ENCODE measurements at places on chromosomes 4 and X.

DNA sequence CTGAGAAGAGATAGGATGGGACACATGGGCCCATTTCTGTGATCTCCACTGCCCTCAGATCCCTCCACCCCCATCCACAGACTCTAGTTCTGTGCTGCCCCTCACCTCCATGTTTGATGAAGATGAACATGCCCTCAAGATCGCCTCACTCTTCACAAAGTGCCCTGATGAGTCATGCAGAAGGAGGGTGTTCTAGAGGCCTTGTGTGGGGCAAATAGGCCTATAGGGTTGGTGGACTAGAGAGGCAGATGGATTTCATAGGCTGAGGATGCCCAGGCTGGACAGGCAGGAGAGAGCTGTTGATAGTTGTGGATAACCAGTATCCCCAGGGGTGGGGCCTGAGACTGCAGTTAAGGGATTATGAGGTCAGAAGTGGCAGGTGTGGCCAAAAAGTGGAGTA is at the start of gene CXorf65:
TSS of gene CXorf65 (minus strand) at position 314 of the 400 bp plus-strand sequence. CDS start at position 130, 184 bp downstream.
- DNase-seq: no peak

DNA sequence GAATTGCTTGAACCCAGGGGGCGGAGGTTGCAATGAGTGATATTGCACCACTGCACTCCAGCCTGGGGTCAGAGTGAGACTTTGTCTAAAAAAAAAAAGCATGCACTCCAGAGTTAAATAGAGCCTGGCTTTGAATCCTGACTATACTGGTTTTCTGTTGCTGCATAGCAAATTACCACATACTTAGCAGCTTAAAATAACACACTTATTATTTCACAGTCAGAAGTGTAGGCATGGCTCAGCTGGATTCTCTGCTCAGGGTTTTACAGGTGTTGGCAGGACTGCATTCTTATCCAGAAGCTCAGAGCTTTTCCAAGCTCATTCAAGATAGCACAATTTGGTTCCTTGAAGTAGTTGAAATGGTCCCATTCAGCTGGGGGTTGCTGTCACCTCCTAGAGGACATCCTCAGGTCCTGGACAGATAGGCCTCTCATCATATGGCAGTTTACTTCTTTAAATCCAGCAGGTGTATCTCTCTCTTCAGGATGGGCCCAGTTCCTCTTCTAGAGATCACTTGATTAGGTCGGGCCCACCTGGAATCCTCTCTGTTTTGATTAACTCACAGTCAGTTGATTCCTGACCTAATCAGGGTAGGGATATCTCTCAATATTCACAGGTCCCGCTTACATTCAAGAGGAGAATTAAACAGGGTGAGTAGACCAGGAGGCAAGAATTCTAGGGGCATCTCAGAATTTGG is 26.8 kb downstream of the DOCK11 start:
- no peak for DNase-seq

- no peak for DNase-seq
Measured at GRCh38 chr4:87058356-87059073, 123.7 kb downstream of the AFF1 start.

DNA sequence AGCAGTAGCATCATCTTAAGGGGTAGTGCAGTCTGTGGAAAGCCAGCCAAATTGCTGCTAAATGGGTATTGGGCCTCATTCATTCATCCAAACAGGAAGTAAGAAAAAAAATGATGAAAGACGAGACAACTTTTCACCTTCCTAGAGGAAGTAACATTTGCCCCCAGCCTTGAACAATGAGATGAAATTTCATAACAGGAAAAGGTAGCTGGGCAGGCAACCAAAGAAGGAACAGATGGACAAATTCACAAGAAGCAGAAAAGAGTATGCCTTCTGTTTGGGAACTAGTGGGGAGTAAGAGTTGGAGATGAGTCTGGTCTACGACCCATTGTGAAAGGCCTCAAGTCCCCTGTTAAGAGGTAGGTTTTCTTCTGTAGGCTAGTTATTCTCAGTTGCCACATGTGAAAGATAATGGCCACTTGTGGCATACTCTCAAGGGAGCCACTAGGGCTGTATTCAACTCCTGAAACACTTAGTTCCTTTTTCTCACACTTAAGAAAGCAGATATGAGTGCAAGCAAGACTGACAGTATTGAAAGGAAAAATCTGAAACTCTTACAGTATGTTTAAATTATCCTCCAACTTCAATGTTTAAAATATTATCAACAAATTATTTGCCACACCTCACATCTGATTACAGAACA is 190.4 kb downstream of the AR start:
- no peak for DNase-seq

DNA sequence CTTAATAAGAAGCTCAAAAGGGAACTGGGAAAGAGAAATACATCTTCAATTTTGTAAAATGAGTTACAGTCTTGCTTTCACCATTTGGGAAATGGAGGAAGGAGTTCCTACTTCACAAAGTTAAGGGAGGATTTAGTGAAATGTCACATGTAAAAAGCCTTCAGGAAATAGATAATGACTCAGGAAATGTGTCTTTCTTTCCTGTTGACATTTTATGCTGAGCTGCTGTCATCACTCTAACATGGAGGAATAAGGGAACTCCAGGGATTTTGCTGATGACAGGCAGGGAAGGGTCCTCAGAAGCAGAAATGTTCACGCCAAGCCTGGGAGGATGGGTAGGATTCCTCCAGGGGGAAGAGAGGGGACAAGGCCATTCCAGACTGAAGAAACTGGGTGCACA is 251.1 kb downstream of the USP46 start:
- no peak for DNase-seq

GRCh38 chr4:3123181-3123671 is 48.7 kb downstream of the HTT start:
- DNase-seq: no peak

DNA sequence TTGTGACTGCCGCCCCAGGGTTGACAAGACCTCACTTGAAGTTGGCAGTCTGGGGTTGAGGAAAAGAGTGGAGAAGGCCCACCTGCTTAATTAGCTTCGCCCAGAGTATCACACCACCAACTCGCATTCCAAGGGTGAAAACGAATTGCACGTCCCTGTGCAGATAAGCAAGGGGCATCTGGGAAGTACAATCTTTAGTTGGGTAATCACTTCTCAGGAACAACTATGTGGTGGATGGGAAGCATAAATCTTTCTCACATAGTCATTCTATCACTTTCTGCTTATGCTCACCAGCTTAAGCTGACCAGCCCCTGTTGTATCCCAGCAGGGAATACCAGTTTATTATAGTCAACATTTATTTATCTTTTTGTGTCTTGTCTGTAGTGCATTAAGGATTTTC is 14.3 kb downstream of the SPCS3 start:
- DNase-seq: no peak

- no peak for DNase-seq
Measured at GRCh38 chr4:90715242-90715641, 588.0 kb downstream of the CCSER1 start.

- no peak for DNase-seq
Measured at GRCh38 chr4:138182838-138183426, 59.2 kb downstream of the SLC7A11 start.

DNA sequence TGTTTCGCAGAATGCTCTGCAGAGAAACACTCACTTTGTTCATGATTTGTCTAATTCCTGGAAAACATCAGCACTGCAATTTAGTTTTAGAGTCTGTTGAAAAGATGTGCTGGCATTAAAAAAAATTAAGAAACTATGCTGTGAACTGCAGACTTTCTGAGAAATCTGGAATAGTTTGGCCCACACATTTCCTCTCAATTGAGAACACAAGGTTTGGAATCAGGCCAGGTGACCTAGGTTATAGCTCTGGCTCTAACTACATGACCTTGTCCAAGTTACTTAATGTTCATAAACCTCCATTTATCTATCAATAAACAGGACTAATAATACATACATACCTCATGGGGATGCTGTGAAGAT is 61.4 kb upstream of the ENPEP start:
- DNase-seq: no peak

DNA sequence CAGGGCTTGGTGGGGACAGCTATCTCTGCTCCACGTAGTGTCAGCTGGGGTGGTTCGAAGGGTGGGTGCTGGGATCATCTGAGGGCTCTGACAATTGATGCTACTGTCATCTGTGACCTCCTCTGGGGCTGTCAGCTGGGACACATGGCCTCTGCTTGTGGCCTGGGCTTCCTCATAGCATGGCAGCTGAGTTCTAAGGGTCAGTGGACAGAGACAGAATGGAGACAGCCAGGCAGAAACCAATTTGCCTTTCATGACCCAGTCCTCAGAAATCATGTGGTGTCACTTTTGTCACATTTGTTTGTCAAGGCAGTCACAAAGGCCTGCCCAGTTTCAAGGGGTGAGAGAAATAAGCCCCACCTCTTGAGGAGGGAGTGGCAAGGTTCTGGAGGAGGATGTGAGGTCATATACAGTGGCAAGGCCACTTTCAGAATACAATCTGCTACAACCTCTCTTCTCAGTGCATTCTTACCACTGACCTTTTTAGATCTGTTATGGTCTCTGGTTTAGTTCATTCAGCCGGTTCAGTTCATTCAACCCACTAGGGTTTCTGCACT is 103.6 kb upstream of the BCOR start:
- DNase-seq: no peak

DNA sequence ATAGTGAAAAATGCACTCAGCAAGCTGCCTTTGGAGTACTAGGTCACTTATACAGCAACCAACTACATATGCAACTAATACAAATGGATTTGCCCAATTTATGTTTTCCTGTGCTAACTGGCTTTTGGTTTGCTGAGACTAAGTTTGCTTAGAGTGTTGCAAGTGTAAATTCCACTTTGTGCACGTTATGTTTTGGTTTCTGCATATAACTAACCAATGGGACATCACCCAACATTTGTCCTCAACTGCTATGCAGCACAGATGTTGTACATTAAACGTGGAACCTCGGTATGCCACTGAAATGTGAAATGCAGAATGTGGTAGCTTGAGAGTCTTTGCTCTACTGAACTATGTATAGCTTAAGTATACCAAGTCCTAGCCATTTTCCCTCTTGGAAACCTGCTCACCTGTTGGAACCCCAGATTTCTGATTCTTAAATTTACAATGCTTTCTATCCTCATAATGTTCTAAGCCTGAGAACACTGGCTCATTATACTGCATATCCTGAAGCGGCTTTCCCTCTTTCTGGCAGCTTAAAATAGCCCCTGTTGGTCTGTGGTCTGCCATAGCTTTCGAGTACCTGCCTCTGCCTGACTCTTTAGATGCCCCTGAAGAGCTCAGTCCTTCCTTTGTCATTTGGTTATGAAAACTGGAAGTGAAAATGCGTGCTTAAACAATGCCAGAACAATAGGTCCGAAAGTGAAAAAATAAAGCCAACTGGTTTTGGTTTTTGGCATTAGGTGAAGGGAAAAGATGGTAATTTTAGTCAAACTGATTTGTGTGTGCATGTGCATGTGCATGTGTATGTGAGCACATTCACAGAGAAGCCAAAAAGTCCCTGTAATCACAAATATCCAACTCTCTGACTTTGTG is 158.0 kb downstream of the SH2D1A start:
- DNase-seq: no peak

DNA sequence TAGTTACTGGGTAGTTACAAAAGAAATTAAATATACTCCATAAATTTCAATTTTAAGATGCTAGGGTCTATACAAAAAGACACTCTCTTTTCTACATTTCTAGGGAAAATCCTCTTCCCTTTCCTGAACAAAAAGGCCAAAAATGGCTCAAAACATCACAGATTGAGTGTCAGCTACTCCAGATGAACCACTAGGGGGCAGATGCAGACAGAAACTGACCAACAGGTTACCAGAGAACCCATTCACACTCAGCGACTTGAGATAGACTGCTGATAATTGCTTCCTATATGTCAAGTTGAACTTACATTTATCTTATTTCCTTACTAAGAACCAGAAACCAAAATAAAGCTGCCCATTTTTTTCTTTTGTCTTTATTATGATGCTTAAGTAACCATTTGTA is 83.4 kb upstream of the MID1IP1 start:
- DNase-seq: no peak

DNA sequence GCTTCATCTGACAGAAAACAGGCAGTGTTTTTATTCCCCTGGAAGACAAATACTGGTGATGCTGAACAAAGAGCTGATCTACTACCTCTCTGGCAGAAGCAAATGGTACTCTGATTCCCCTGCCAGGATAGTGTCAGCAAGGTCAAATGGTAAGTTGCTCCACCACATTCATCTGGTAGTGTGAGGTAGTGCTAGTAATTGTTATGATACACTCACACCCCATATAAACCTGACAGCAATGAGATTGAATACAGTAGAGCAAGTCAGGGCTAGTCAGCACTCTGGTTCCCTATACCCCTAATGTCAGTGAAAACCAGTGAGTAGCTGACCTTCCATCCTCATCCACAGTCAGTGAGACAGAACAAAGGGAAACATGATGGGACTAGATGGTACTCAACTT is 3.4 kb upstream of the SPIN4 start:
- no peak for DNase-seq

- no peak for DNase-seq
Measured at GRCh38 chrX:41024755-41025154, 60.5 kb upstream of the USP9X start.

GRCh38 chrX:112760697-112761096 is 79.9 kb downstream of the AMOT start:
- DNase-seq: no peak

DNA sequence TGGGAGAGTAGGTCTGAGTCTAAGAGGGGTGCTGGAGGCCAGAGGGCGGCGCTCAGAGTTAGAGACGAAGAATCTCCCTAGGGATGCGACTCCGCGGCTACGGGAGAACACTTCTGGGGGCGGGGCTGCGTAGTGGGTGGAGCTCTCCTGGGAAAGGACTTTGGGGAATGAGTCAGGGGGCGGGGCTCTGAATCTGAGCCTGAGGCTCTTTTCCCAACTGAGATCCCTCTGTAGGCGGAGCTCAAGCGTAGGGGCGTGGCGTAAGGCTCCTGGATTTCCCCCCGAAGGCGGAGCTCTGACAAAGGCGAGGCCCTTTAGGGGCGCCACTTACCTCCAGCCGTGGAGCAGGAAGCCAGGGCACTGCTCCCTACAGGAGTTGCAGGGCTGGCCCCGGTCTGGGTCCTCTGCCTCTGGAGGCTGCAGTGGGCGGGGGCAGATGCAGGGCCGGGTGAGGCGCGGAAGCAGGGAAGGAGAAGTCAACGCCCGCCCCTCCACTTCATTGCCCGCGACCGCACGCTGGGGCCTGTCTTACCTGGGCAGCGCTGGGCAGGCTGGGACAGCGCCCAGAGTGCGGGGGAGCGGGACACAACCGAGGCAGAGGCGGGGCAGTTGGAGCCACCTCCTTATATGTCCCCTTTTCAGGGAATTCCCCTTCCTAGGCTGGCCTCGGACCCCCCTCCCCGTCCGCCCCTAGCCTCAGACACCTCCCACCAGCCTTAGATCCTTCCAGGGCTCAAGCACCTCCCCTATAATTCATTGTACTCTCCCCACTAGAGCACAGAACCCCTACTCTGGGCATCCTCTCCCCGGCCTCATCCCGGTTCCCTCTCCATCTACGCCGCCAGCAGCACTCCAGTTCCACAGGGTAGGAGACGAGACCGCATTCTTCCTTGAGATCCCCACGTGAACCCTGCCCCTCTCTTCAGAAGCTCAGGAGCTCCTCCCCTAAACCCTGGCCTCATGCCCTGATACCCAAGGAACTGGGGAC is 1.6 kb downstream of the PRICKLE3 start:
- no peak for DNase-seq

- DNase-seq: no peak
Measured at GRCh38 chrX:80489166-80489565, 68.9 kb downstream of the TENT5D start.
